Astrocyte (in vitro differentiated cells and primary cell): ENCODE measurements at places on chromosomes 4 and X. TPM values are rescaled to one million over a fixed set of nuclear protein-coding genes. Genes with fewer than 3 reads are reported as not detected.

GRCh38 chr4:26856906-26857277, 3.7 kb upstream of the STIM2 start:
- no peak for DNase-seq

DNA sequence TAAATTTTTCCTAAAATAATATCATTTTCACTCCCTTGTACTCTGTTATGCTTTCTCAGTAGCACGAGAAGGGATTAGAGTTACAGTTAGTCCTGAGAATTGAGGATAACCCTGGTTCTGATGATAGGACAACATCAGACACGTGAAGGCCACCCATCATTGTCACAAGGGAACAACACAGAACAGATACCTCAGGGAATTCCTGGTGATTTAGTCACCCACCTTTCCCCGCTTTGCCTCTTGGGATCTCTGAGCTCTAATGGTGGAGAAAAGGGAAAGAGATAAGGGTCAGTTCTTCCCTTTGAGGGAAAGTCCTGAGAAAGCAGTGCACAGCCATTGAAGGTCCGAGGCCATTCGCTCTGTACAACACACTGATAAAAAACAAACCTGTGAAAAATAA, 112.3 kb upstream of the GALNT7 start:
- DNase-seq = no peak

- no peak for DNase-seq
These were observed 24.1 kb upstream of the VCX3A start for GRCh38 chrX:6558979-6559378.

- peak; percentile 94 for DNase-seq
These were observed 71.9 kb downstream of the MAGEB17 start for GRCh38 chrX:16239211-16239610.

DNA sequence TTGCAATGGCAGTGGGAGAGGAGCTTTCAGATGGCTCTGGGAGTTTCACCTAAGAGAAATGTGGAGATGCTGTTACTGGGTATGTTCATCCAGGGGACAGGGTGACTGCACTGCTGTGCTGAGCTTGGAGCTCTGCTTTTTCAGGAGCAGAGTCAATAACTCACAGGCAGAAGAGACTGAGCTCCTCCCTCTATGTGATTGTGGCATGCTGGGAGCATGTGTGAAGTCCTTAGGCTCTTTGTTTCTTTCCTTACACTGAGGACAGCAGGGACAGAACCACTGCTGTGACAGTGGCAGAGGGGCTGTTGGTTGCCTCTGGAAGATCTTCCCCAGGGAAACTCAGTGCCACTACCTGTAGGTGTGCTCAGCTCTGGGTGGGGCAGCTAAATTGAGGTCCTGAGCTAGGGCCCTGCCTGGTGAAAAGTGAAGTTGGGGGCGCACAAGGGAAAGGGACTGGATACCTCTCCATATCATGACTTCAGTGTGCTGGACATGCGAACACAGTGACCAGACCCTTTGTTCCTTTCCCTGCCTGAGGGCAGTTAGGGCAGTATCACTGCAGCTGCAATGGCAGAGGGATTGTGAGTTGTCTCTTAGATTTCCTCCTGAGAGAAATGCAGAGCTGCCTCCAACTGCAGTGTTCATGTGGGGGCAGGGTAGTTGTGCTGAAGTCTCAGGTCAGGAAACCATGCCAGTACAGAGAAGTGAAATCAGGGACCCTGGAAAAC, 156.7 kb downstream of the TENT5D start:
- DNase-seq = no peak

The RBM46 gene
- total RNA-seq = not detected in 2 replicates

The HPSE gene
- total RNA-seq = 0.75 and 0.94 TPM in 2 replicates

DNA sequence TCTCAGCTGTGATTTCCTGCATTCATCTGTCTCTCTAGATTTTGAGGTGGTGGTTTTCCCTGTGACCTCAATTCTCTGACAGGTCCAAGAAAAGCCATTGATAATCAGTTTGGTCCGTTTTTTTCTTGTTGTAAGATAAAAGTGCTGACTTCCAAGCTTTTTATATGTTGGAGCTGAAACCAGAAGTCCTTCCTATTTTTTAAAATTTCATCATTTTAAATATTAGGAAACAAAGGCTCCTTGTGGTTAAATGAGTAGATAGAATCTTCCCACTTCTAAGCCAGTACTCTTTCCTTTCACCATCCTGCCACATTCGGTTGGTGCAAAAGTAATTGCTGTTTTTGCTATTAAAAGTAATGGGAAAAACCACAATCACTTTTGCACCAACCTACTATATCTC, 18.3 kb downstream of the RNF175 start:
- no peak for DNase-seq

The MAGEA4 gene
- not detected in 2 replicates for total RNA-seq

DNA sequence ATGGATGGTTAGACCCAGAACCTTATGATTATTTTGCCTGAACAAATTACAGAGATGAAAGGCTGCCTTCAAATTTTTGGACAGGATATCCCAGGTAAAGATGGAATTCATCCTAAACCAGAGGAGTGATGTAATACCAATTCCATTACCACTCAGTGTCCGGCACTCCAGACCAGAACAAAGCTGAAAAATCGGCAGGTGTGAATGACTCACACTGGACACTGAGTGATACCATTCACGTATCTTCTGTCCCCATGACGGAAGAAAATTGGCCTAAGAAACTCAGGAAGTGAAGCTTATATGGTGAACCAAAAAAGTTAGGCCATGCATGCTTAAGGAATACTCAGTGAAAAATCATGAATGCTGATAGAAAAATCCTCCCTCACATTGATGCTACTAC, 34.5 kb downstream of the PALLD start:
- DNase-seq = no peak

The HSD17B10 gene
- total RNA-seq = 87.4 and 96.8 TPM in 2 replicates

GRCh38 chr4:4935974-4936373, 76.5 kb downstream of the MSX1 start:
- DNase-seq = no peak

The EDA2R gene
- total RNA-seq = 20.8 and 25.3 TPM in 2 replicates

The ZCCHC18 gene
- 0.98 and 2.1 TPM in 2 replicates for total RNA-seq

GRCh38 chrX:3598709-3599108, 114.7 kb downstream of the PRKX start:
- DNase-seq = no peak

- no peak for DNase-seq
These were observed 1350.9 kb downstream of the ARAP2 start for GRCh38 chr4:34893382-34893781.

DNA sequence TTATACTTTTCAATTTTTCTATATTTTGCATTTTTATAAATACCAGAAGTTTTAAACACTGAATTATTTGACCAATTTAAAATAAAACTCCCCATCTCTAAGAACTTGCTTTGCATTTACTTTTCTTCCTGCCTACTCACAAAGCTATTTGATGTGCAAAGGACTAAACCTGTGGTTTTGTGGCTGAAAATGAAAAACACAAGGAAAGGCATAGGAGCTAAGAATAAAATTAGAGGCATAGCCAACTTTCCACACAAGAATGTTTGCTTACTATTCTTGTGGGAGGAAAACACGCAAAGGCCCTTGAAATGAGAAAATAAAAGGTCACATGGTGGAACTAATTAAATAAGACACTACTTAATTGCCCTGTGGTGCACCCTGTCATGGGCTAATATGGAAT, 221.2 kb downstream of the KLHL13 start:
- peak; percentile 53 for DNase-seq

GRCh38 chrX:40273356-40274050, 175.7 kb upstream of the BCOR start:
- peak; percentile 42 for DNase-seq

- no peak for DNase-seq
These were observed 92.1 kb downstream of the RELL1 start for GRCh38 chr4:37594099-37594498.

DNA sequence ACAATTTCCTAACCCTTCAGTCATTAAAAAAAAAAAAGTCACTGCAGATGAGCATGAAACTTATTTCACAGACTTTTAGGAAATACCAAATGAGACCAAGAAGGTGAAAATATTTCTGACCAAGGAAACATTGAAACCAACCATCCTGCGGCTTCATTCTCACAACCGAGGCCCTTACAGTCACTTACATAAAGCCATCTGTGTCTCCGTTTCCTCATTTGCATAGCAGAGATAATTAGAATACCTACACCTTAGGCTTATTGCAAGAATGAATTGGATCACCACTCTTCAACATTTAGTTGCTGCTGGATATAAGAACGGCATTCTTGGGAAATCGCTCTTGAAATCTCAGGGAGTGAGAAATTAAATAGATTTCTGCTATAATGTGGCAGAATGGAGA, 356.2 kb downstream of the HS3ST1 start:
- no peak for DNase-seq

GRCh38 chr4:53622739-53623151, 31.5 kb upstream of the LNX1 start:
- peak; percentile 47 for DNase-seq

DNA sequence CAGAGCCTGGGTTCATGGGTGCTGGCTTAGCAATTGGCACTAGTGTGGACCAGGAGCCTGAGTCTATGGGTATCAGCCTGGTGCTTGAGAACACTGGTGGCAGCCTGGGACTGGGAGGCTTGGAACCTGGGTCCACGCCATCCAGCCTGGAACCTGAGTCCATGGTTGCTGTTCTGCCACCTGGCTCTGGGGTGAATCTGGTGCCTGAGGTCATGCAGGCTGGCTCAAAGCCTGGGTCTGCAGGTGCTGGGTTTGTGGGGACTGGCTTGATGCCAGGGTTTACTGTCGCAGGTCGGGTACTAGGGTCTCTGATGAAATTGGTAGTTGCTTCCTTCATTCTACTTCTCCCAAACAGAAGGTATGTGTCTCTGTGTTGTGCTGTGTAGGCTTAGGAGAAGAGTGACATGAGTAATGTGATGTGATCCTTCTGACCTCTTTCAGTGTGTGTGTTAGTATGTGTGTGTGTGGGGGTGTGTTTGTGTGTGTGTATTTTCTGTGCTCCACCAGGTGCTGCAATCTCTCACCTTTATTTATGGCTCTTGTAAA, 517.0 kb upstream of the EPHA5 start:
- DNase-seq = no peak

DNA sequence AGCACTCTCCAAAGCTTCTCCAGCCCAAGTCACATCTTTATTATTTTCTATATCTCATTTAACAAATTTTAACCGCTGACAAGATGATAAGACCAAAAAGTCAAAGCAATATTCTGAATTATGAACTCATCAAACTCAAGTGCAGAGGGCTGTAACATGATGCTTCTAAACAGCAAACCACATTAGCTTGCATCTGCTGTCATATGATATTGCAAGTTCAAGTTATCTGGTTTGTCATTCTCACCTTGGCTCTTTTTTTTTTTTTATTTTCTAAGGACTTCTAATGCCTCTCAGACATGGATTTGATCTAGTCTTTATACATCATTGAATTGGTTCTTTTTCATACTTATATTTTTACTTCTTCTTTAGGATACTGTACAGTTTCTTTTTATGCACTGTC, 93.4 kb downstream of the SLC10A7 start:
- DNase-seq = no peak

The WDR1 gene
- total RNA-seq = 558 and 620 TPM in 2 replicates
